Right atrium auricular region (tissue), 2 donors: ENCODE measurements at places on chromosomes 13 and 19. TPM values are rescaled to one million over a fixed set of nuclear protein-coding genes. Genes with fewer than 3 reads are reported as not detected.
A peak's percentile ranks its signal among the peaks of the same experiment; 100 is the strongest.

SYT5 gene
- total RNA-seq, result not detected

FAM216B gene
- 22.0 TPM for total RNA-seq

GRCh38 chr19:39698535-39698934 lies 5.7 kb upstream of the LGALS14 start:
- no peak overlapping the region for H3K4me3 ChIP-seq
- no peaks in the 10 kb centered on the region for H3K27me3 ChIP-seq
- no peak for DNase-seq
- H3K4me1 ChIP-seq, result no peaks in the 10 kb centered on the region

- H3K36me3 ChIP-seq, result no peaks in the 10 kb centered on the region
- no peaks in the 10 kb centered on the region for H3K27me3 ChIP-seq
- H3K27ac ChIP-seq, result no peak overlapping the region
- no peaks in the 10 kb centered on the region for H3K4me1 ChIP-seq
Measured at GRCh38 chr13:83905641-83906040, 23.4 kb upstream of the SLITRK1 start.

NFIX gene
- total RNA-seq, result 69.8 TPM

CYSLTR2 gene
- total RNA-seq, result 4.1 TPM

DNA sequence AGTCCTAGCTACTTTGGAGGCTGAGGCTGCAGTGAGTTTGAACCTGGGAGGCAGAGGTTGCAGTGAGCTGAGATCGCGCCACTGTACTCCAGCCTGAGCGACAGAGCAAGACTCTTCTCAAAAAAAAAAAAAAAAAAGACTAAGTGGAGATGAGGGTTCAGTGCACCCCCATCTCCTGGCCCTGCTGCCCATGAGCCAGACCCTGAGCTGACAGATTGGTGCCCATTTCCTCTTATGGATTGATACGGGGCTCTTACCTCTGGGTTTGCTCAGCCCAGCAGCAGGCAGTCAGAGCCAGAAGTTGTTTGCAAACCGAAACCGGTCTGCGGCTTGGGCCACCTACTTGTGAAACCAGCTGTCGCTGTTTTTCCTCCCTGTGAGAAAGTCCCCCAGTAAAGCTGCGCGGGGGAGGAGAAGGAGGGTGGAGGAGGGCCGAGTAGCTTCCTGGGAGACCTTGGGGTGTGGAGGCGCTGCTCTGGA lies 36.9 kb downstream of the ARRDC2 start:
- no peaks in the 10 kb centered on the region for H3K36me3 ChIP-seq
- peak overlapping the region; percentile 49 for H3K4me3 ChIP-seq
- H3K27ac ChIP-seq, result peak overlapping the region; percentile 76
- peak; percentile 86 for DNase-seq
- no peaks in the 10 kb centered on the region for H3K4me1 ChIP-seq
- no peaks in the 10 kb centered on the region for H3K27me3 ChIP-seq

KRTDAP gene
- total RNA-seq, result not detected

UQCR11 gene
- total RNA-seq, result 172 TPM

DNA sequence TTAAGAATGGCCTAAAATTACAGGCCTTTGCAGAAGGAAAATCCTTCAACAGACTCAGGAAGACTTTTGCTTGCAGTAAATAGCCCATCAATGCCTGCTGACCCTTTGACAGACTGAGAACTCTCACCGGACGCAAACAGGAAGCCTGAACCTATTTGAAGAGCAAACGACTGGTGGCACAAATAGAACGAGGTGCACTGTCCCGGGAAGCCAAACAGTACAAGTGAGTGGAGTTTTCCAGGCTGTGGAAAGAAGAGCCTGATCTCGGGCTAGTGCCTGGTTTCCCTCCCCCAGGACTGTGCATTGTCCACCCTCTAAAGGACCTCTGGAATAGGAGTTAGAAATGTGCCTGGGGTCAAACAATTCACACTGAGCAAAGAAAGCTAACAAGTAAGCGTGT lies 165.5 kb downstream of the FGF14 start:
- DNase-seq, result no peak
- H3K27ac ChIP-seq, result no peak overlapping the region
- H3K27me3 ChIP-seq, result no peaks in the 10 kb centered on the region
- H3K4me3 ChIP-seq, result no peak overlapping the region
- H3K4me1 ChIP-seq, result no peaks in the 10 kb centered on the region
- H3K36me3 ChIP-seq, result no peaks in the 10 kb centered on the region

DCLK1 gene
- total RNA-seq, result 4.7 TPM

- DNase-seq, result no peak
- H3K27ac ChIP-seq, result no peak within 1 kb of the TSS
- no peaks in the 10 kb centered on the region for H3K27me3 ChIP-seq
- no peaks in the 10 kb centered on the region for H3K36me3 ChIP-seq
- H3K4me3 ChIP-seq, result no peak within 1 kb of the TSS
Measured at GRCh38 chr13:30932481-30933353, at the start of gene TEX26. TEX26 (plus strand) TSS chr13:30932656; CDS start chr13:30932716, 60 bp downstream.

- H3K4me1 ChIP-seq, result no peaks in the 10 kb centered on the region
- H3K27ac ChIP-seq, result no peak overlapping the region
- H3K36me3 ChIP-seq, result no peaks in the 10 kb centered on the region
- H3K27me3 ChIP-seq, result no peaks in the 10 kb centered on the region
Measured at GRCh38 chr19:38055010-38055409, 148.0 kb downstream of the SIPA1L3 start.

GRCh38 chr19:35901055-35901644 lies 810 bp upstream of the NFKBID start:
- H3K36me3 ChIP-seq, result peaks cover 11% of the 10 kb centered on the region
- DNase-seq, result no peak
- H3K4me3 ChIP-seq, result no peak overlapping the region
- peak overlapping the region; percentile 85 for H3K27ac ChIP-seq
- no peaks in the 10 kb centered on the region for H3K27me3 ChIP-seq

- no peaks in the 10 kb centered on the region for H3K27me3 ChIP-seq
- no peaks in the 10 kb centered on the region for H3K36me3 ChIP-seq
- H3K4me3 ChIP-seq, result no peak overlapping the region
- no peaks in the 10 kb centered on the region for H3K4me1 ChIP-seq
Measured at GRCh38 chr13:51636349-51636890, 52.2 kb downstream of the WDFY2 start.

GRCh38 chr13:100447831-100448230 lies 140.8 kb downstream of the GGACT start:
- no peak overlapping the region for H3K27ac ChIP-seq
- H3K27me3 ChIP-seq, result no peaks in the 10 kb centered on the region
- no peak for DNase-seq
- H3K36me3 ChIP-seq, result no peaks in the 10 kb centered on the region

ATP8B3 gene
- total RNA-seq, result 0.51 TPM

DNA sequence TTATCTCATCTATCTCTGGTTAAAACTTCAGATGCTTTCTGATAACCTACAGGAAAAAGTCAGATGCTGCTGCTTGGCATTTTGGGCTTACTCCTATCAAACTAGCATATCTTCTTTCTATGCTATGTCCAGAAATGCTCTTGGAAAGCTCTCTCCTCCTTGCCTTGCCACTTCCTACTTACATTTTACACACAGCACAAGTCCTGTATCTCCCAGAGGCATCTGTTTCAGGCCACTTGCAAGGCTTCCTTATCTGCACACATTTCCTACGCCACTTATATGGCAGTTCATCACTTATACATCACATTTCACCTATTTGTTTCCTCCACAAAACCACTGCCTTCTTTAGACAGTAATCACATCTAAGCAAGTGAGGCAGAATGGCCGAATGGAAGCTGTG lies 220.3 kb downstream of the DNAJC15 start:
- H3K4me3 ChIP-seq, result no peak overlapping the region
- no peaks in the 10 kb centered on the region for H3K4me1 ChIP-seq
- H3K27ac ChIP-seq, result no peak overlapping the region

DNA sequence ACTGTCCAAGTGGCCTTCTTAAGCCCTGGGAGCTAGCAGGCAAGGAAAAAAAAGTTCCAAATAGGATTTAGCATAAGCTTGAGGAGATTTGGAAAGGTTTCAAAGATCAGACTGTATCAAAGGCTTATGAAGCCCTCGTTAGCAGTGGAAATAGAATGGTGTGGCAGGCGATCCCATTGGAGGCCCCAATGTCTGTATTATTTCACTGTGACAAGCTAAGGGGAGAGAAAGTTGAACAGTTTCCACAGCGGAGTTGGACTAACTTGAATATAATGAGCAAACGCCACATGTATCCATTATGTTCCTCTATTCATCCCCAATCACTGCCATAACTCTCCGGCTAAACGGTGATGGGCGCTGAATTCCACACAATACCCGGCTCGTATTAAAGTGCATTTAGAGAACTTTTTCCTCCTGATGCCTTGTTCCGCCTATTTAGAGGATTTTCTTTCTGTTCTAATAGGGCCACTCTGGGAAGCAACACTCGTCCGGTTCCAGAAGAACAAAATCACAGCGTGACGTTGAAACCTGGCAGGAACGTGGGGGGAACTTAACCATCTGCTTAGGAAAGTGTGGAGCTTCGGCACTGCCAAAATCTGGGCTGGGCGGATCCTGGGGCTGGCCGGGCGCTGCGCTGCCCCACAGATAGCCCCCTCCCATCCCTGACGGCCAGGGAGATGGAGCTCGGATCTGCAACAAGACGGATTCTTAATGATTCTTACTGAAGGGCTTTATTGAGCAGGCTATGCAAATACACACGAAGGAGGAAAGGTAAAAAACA lies 1.0 kb upstream of the PCDH8 start:
- H3K4me3 ChIP-seq, result no peak overlapping the region
- no peak overlapping the region for H3K27ac ChIP-seq
- DNase-seq, result no peak
- H3K27me3 ChIP-seq, result peaks cover 42% of the 10 kb centered on the region
- peaks cover 40% of the 10 kb centered on the region for H3K4me1 ChIP-seq

APOC4 gene
- not detected for total RNA-seq

GRCh38 chr19:18941628-18942354 lies 774 bp upstream of the HOMER3 start:
- no peak overlapping the region for H3K27ac ChIP-seq
- DNase-seq, result no peak
- no peaks in the 10 kb centered on the region for H3K27me3 ChIP-seq
- no peak overlapping the region for H3K4me3 ChIP-seq
- H3K36me3 ChIP-seq, result no peaks in the 10 kb centered on the region

INSR gene
- 50.8 TPM for total RNA-seq

DNA sequence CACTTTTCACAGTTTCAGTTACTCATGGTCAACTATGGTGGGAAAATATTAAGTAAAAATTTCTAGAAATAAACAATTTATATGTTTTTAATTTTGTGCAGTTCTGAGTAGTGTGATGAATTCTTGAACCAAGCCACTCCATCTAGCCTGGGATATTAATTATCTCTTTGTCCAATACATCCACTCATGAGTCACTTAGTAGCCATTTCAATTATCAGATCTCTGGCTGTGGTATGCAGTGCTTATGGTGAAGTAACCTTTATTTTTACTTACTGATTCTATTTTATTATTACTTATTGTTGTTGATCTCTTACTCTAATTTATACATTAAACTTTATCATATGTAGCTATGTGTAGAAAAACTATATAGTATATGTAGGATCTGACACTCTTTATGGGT lies 128.9 kb upstream of the KLHL1 start:
- no peak for DNase-seq
- no peak overlapping the region for H3K27ac ChIP-seq
- no peak overlapping the region for H3K4me3 ChIP-seq
- H3K4me1 ChIP-seq, result no peaks in the 10 kb centered on the region

GRCh38 chr19:54345938-54346386 lies 7.0 kb upstream of the LILRA4 start:
- H3K27me3 ChIP-seq, result no peaks in the 10 kb centered on the region
- H3K4me3 ChIP-seq, result no peak overlapping the region
- H3K4me1 ChIP-seq, result no peaks in the 10 kb centered on the region

GRCh38 chr19:21463449-21464105 lies 41.8 kb upstream of the ZNF429 start:
- no peaks in the 10 kb centered on the region for H3K4me1 ChIP-seq
- H3K4me3 ChIP-seq, result peak overlapping the region; percentile 14
- H3K27me3 ChIP-seq, result no peaks in the 10 kb centered on the region
- peak; percentile 56 for DNase-seq
- no peaks in the 10 kb centered on the region for H3K36me3 ChIP-seq
- H3K27ac ChIP-seq, result no peak overlapping the region

C19orf67 gene
- not detected for total RNA-seq

DNA sequence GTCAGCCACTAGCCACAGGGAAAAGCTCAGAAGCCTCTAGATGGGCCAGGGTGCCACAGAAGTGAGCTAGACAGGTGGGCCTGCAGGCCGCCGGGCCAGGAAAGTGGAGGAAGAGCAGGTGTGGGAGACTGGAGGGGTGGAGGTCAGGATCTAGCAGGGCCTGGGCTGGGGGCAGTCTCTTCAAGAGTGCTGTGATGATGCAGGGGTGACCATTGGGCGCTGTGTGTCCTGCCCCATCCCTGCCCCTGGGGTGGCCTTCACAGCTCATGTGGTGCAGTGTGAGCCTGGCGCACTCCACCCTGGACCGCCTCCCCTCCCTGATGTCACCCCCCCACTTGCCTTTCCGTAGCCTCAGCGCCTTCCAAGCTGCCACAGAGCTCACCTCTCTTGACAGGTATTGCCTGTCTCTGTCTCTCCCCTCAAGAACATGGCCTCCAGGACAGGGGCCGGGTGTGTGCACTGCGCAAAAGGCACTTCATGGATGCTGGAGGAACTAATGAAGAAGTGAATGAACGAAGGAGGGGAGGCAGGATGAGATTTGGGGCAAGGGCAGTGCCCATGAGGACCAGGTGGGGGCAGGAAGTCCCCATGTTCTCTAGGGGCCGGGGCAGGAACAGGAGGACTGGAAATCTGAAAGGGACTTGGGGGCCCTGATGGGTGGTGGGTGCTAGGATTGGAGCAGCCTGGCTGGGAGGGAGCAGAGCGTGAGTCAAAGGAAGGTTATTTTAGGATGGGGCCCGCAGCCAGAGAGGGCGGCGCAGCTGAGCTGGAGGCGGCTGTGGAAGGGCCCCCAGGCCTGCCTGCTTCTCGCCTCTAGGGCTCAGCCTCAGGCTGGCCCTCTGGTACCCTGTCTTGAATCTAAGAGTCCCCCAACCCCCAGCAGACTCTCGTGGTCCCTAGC lies 6.6 kb downstream of the SSBP4 start:
- H3K4me3 ChIP-seq, result no peak overlapping the region
- H3K36me3 ChIP-seq, result no peaks in the 10 kb centered on the region
- no peaks in the 10 kb centered on the region for H3K27me3 ChIP-seq
- DNase-seq, result peak; percentile 81
- H3K27ac ChIP-seq, result peak overlapping the region; percentile 76

- peaks cover 6% of the 10 kb centered on the region for H3K4me1 ChIP-seq
- H3K27ac ChIP-seq, result no peak overlapping the region
- no peaks in the 10 kb centered on the region for H3K27me3 ChIP-seq
Measured at GRCh38 chr13:74325106-74325505, 190.9 kb upstream of the KLF12 start.

MYPOP gene
- 7.2 TPM for total RNA-seq
